ENCODE measurements at places on chromosomes 4 and X.

GRCh38 chr4:4607336-4608213 lies 65.7 kb upstream of the STX18 start:
- DNase-seq = no peak

GRCh38 chr4:41935652-41936021 lies 408 bp downstream of the TMEM33 start:
- DNase-seq = no peak

GRCh38 chr4:1052231-1052671 lies 40.8 kb downstream of the FGFRL1 start:
- DNase-seq = no peak

GRCh38 chrX:148914783-148915182 lies 414.4 kb downstream of the AFF2 start:
- no peak for DNase-seq

- DNase-seq = no peak
These were observed 15.6 kb downstream of the SRPX start for GRCh38 chrX:38205039-38205438.

DNA sequence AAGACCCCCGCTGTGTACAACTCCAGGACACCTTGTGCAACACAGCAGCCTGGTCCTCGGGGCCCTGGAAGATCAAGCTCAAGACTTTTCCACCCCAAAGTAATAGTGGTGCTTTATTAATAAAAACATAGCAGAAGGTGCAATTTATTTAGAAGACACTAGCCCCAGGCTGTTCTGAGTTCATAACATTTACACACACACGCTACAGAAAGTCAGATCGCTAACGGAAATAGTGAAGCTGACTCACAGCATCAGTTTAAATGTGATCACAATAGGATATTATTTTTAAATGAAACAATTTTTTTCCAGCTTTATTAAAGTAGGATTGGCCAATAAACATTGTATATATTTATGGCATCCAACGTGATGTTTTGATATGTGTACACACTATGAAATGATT lies 141.0 kb downstream of the STK32B start:
- no peak for DNase-seq

DNA sequence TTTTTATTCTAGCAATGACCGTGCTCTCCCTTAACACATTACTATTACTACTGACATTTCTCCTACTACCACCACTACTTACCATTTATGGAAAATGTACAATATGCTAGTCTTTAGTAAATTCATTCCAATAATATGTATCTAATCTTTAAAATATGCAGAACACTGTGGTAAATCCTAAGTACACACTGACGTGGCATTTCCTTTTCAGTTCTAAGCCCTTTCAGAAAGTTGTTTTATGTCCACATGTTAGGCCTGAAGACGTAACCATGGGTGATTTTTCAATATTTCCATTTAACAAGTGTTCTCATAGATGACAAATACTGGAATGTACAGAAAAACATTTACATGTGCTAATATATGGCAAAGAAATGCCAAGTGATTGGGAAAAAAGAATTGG lies 268.6 kb upstream of the SLIT2 start:
- DNase-seq = no peak

DNA sequence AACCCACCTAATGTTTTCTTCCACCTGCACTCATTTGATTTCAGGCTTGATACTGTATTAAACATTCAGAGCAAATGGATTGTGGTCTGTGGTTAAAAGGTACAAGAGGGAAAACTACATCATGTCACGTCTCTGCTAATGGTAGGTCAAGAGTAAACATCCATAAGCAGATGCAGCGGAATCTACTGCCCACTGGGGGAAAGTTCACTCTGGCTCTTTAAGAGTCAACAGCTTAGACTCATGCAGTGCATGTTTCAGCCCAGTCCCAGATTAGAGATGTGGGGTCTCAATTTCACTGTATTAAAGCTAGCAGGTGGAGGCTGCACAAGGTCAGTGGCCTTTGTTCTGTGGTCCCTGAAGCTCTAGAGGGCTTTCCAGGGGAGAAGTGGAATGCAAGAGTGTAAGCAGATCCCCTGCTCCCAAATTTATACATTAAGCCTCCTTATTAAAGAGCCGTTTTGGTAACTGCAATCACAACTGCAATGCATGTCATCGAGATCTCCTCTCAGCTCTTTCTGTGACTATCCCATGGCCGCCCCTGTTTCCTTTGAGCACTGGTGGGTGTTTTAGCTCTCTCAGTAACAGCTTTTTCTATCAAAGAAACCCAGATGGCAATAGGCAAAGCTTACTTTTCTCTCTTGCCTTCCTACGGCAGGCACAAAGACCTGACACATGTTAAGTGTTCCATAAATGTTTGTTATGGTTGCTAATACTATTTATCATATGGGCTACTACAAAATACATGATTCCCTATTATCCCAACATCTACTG lies 53.4 kb downstream of the LDB2 start:
- no peak for DNase-seq

GRCh38 chrX:110743679-110744340 lies 51.8 kb downstream of the CHRDL1 start:
- no peak for DNase-seq

DNA sequence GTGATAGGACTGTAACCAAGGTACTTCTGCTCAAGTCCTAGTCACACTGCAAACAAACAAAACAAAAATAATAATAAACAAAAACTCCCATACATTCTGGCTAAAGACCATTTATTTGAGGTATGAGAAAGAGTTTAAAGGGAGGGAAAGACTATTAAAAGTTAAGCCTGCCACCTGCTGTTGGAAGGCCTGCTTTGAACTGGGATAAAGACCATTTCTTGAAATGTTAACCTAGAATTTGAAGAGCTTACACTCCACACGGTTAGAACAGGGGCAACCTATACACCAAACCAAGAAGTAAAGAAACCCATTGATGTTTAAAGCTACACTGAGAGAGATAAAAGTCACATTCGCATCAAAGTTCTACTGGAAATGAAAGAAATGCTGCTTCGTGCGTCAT lies 548.7 kb upstream of the DIPK2B start:
- DNase-seq = no peak

DNA sequence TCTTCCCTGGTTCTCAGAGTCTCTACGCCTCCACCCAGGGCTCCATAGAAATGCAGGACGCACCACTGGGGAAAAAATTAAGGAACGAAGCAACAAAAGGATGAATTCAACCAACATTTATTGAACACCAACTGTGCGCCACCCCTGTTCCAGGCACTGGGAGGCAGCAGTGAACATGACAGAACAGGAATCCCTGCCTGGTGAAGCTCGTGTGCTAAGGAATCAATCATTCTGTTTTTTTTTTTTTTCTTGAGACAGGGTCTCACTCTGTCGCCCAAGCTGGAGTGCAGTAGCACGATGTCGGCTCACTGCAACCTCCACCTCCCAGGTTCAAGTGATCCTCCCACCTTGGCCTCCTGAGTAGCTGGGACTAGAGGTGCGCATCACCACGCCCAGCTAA lies 1.9 kb upstream of the FTSJ1 start:
- no peak for DNase-seq

GRCh38 chr4:66585767-66586166 lies 915.5 kb upstream of the EPHA5 start:
- DNase-seq = no peak

DNA sequence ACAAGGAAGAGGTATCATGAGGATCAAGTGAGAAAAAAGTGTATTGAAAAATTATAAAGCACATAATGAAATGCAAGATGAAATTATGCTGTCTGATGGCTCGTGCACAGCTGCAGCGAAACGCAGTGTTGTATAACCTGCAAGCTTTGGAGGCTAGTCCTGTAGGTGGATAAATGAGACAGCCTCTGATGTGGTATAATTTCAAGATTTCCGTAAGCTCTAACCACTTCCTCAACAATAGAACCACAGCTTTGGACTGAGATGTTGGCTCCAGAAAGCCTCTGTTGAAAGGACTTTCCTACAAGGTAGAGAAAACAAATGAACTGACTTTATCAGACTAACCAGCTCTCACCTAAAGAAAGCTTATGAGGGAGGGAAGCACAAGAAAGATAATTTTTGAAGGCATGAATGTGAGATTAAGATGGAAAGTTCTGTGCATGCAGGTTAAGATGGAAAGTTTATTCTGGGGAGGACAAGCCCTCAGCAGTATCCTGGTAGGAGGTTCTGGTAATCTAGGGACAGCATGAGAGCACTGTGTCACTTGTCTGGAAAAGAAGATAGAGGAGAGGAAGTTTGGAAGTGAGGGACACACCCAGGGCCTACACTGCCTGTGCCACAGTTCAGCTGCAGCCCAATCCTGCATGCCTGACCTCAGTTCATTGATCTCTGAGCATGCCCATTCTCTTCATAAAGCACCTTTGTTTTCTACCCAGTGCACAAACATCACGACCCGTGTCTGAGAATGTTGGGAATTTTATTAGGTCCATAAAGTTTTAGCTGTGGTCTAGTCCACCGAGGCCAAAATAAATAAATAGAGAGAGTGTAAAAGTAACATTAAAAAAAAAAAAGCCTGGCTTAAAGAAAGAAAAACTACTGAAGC lies 161.5 kb upstream of the SFRP2 start:
- DNase-seq = no peak

- no peak for DNase-seq
These were observed 86.8 kb downstream of the FAM53A start for GRCh38 chr4:1597021-1597931.

GRCh38 chr4:155903453-155903852 lies at the start of gene TDO2:
Gene TDO2 (plus strand): TSS chr4:155903696. CDS start chr4:155903759, 63 bp downstream.
- no peak for DNase-seq

DNA sequence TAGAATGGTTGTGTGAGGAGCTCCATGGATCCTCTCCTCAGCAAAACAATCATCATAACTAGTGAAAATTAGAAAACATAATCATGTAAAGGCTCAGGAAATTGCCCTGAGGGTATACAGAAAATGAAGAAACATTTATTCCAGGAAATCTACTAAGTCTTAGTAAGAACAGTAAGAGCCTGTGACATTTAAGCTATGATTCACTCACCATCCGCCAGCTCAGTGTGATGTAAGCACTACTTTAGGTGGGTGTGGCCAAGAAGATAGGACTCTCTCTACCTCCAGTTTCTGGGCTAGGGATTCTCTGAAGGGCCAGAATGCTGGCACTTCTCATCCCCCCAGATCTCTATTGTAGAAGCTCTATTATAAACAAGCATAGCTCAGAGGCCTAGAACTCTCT lies 147.5 kb downstream of the DLG3 start:
- peak; percentile 2 for DNase-seq

DNA sequence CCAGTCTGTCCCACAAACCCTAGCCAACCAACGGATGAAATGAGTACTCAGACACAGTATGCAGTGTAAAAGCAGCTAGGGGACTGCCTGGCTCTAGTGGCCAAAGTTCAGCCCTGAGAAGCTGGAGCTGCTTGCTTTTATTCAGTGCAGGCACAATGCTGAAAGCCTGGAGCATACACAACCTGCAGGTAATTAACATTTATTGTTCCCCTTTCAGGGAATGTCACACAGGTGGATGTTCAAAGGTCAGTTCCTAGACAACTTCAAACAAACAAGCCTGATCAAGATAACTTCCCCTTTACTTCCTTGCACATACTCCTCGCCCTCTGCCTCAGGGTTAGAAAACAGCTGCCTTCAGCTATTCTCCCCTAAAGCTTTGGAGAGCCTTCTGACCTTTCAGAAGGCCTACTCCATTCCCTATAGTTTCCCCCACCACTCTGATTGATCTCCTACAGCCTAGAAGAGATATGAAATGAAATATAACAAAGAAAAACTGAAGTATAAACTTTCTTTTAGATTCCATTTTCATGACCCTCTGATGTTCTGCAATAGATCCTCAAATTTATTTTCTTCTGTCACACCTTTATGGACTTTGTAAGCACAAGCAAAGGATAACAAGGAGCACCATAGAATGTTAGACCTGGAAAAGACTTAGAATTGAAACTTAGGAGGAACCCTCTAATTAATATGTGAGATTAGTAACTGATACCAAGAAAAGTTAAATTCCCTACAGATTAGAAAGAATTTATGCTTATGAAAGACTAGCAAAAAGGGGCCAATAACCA lies 6.8 kb upstream of the DCAF8L1 start:
- DNase-seq = no peak

DNA sequence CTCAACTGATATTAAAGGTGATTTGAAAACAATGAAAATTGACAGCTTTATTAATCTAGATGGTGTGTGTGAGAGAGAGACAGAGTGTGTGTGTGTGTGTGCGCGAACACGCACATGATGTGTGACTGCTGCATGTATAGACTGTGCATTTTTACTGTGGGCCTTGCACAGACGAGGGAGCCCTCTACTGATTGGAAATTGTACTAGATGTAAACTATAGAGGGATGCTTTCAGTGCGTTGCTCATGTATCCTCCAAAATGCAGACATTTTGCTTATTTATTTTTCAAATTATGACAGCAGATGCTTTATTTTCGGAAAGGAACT lies 168.4 kb upstream of the GK2 start:
- peak; percentile 1 for DNase-seq

GRCh38 chrX:45621376-45622041 lies 420.8 kb upstream of the DIPK2B start:
- DNase-seq = no peak

DNA sequence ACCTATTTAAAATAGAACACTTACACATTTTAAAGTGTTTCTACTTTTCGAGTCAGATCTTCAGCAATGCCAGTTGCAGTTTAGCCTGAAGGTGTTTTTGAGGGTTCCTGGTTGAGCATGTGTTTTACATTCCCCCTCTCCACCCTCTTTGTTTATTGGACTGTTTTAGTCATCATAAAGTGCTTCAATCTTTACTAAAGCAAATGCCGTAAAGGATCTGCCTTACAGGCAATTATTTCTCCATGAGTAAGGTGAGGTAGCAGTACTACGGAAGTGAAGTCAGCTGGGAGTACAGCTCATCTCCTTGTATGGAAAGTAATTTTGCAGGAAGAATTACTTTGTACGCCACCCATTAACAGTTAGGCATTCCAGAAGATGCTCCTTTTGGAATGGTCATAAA lies 36.9 kb downstream of the PDLIM5 start:
- DNase-seq = no peak

DNA sequence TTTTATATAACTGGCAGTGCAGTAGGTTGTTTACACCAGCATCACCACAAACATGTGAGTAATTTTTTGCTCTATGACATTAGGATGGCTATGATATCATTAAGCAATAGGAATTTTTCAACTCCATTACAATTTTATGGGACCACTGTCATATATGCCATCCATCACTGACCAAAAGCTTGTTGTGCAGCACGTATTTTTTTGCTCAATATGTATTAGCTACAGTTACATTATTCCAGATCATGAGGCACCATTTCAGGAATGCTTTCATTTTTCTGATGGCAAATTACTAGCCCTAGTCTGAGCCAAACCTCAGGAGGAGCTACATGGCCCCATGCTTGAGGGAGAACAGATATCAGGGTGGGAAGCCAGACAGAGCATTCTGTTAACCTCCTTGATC lies 56.8 kb upstream of the DCLK2 start:
- DNase-seq = no peak

Data from Panc1 (cell line).